ENCODE measurements at places on chromosomes 11 and 22.

DNA sequence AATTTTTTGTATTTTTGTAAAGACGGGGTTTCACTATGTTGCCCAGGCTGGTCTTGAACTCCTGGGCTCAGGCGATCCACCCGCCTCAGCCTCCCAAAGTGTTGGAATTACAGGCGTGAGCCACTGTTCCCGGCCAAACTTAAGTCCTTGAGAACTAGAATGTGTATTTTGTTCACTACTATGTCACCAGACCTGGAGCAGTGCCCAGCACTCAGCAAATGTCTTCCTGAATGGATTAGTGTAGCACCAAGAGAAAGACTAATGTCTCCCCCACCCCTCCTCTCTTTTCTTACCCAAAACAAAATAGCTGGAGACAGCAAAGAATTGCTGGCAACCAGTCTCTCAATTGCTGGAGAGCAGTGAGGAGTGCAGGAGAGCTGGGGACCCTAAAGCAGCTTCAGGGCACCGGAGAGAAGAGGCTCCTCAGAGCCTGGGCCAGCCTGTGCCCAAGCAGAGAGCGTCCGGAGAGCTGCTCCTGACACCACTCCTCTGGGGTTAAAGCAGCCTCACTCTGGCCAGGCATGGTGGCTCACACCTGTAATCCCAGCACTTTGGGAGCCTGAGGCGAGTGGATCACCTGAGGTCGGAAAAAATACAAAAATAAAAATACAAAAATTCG is 14.9 kb downstream of the SLC25A18 start:
- no peak for DNase-seq

DNA sequence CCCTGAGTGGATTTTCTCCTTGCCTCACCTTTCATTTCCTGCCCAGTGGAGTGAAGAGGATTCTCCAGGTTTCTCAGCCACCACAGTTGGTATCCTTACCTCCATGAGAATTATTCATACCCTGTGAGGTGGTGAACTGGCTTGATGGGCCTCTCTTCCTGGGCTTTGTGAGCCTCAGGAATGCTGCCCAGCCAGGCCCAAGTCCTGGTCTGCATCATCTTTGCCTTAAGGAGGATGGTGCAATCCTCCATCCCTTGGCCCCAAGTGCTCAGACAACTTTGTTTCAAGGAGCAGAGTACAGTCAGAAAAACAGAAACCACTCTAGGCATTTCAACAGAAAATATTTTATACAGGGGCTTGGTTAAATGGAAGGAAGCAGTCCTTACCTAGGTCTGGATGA is 114.2 kb upstream of the CADM1 start:
- no peak for DNase-seq

- DNase-seq = no peak
These were observed 27.1 kb upstream of the ACR start for GRCh38 chr22:50710886-50711285.

GRCh38 chr11:74449369-74449931 is 17.9 kb downstream of the KCNE3 start:
- DNase-seq = no peak

DNA sequence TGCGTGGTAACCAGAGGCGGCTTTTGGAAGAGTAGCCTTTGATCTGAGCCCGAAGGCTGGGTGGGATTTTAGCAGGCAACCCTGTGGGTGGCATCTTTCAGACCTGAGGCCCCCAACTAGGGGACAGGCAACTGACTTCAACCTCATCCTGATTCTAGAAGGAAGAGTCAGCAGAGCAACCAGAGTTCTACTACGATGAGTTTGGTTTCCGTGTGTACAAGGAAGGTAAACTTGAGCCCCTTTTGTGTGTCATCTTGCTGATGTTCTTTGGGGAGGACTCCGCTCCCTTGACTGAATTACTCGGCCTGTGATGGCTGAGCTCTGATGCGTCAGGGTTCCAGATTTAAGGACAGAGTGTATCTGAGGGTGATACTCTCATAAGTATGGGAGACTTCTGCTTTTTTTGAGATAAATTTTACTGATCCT is 31.6 kb downstream of the SGSM3 start:
- DNase-seq = no peak

DNA sequence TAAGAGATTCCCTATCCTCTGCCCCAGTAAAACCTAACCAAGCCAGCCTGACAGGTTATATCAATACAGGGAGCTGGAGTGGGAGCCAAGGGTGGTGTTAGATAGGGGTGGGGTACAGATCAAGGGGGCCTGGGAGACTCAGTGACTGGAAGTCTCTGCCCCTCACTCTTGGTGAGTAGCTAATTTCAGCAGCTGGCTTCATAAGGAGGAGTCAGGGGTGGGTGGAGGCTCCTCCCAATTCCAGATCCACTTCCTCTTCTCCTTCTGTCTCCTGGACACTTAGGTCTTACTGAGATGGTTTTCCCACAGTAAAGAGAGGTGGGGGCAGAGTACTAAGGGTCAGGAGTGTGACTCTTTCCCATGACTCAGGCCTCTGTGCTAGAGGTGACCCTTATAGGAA is 1.1 kb upstream of the VSIG2 start:
- no peak for DNase-seq

GRCh38 chr11:14700593-14700992 is 57.0 kb downstream of the PDE3B start:
- DNase-seq = no peak

- DNase-seq = no peak
These were observed 149.8 kb downstream of the MPPED1 start for GRCh38 chr22:43561415-43562178.

- no peak for DNase-seq
These were observed 85.9 kb downstream of the GAB2 start for GRCh38 chr11:78331711-78332110.

- no peak for DNase-seq
These were observed 12.0 kb upstream of the MUC6 start for GRCh38 chr11:1048375-1049070.

GRCh38 chr11:33802194-33802950 is 28.1 kb upstream of the FBXO3 start:
- no peak for DNase-seq

- no peak for DNase-seq
These were observed 18.9 kb upstream of the PISD start for GRCh38 chr22:31680861-31681341.

DNA sequence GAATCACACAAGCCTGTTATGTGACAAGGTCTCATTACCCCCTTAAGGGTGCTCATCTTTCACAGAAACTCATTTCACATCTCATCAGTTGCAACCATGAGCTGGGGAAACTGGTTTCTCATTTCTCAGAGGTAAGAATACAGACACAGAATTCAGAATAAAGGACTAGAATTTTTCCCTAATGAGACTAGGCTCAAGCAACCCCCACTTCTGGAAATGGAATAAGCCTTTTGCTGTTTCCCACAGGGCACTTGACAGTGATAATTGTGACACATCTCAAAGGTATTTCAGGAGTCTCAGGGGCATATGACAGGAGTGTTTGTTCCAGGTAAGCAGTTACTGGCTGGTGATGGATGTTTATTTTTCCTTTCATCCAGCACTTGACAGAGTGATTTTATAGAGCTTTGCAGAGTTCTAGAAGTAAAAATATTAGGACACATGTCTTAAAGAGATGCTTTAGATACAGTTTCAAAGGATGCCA is 112.9 kb upstream of the DDI1 start:
- DNase-seq = no peak

GRCh38 chr11:304915-305843 is 2.4 kb upstream of the IFITM2 start:
- DNase-seq = no peak

DNA sequence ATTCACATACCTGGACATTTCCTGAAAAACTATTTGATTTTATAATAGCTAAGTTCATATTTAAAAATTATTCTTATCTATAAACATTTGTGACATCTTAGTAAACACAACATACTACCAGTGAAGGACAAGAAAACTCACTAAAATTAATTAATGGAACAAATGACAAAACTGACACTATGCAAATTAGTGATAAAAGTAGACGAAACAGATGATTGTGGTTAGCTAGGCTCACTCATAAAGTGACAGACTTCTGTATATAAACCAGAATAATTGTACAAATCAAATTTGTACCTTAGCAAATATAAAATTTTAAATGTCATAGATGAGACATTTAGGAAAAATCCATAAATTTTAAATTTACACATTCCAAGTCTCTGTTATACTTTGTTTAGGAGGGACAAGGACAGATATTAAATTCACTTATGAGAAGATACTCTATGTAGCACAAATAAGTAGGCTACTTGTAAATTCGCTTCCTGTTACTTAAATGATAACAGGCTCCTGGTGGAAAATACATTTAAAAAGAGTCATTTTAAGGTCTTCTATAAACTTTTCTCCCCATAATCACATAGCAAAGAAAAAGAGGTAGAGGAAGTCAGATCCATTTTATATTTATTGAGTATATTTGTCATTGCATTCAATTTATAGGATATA is 81.2 kb downstream of the KIF18A start:
- DNase-seq = no peak

DNA sequence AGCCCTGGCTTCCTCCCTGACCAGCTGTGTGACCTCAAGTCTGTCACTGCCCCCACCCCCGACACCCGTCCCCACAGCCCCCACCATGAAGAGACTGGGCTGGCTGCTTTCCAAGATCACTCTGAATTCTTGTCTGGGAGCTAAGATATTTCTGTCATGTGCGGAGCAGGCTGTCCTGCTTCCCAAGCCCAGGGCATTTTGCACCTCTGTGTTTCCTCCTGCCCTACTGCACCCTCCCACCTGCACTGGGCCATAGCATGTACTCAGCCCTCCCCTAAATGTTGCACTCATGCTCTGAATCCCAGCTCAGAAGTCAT is 30.3 kb upstream of the MYEOV start:
- DNase-seq = no peak

DNA sequence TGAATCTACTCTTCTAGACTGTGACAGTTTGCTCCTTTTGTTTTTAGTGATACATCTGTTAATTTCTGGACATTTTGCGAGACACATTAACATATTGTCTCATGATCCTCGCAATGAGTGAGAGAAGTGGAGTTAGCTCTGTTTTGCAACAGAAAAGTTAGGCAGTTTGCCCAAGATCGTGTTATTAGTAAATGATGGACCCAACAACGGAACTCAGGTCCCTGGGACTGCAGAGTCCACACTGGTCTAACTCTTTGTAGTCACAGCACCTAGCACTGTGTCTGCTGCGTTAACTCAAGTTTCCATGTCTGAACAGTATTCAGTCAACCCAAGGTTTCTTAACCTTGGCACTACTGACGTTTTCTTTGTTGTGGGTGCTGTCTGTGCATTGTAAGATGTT is 3.2 kb downstream of the DEPDC7 start:
- no peak for DNase-seq

DNA sequence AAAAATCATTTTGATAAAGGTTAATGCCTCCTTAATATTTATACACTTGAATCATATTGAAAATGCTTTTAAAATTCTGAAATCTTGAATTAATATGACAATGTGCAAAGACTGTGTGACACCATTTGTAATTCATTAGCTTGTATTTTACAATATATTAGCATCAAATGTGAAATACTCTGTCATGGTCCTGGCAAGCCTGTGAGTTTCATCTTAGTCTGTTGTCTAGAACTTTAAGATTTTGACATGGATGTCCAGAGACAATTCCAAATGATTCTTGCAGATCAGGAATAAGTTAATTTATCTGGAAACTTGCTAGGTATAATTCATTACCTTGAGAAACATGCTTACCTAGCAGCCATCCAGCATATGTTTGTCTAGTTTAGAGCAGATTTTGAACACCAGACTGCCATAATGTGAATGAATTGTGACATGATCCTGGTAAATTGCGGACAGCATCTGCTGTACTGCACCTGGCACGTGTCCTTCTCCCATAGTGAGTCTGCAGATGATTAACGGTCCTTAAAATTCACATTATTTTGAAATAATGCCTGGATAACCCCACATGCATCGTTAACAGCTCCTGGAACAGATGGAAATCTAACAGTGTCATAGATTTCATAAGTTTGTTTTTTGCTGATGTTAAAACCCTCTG is 34.5 kb upstream of the DEUP1 start:
- no peak for DNase-seq

DNA sequence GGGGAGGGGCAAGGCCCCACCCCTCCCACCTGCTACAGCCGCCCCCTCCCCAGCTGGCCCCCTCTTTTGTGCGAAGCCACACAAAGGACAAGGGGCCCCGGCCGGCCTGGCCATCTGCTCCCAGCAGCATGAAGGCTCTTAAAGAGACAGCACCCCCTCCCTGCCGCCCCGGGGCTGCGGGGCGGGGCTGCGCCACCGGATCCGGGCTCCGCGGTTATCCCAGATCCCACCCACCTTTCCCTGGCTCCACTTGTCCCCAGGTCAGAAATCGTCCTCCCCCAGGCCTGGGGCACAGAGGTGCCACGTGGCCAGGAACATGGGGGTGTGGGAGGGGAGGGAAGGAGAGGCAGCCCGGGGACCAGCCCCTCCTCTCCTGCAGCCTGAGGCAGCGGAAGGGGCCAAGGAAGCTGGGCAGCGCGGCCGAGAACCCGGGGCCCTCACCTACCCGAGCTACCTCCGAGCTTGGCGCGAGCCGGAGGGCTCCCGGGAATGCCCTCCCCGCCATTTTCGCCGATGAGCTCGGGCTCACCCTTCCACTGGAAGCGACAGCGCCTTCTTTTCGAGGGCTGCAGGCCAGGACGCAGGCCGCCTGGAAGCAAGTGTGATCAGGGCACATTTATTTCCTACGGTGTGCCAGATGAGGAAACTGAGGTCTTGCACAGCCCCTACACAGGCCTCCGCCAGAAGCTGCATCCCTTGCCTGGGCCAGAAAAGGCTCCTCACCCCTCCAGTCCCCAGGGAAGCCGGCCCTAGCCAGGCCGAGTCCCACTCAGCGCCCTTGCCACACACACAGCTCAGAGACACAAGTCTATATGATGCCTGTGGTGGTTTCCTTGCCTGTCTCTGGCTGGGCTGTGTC is 2.5 kb upstream of the RCOR2 start:
- no peak for DNase-seq

- DNase-seq = no peak
These were observed 2190.5 kb upstream of the RAG2 start for GRCh38 chr11:38788561-38788960.

- no peak for DNase-seq
These were observed 263.2 kb downstream of the BUD13 start for GRCh38 chr11:116509551-116509950.

DNA sequence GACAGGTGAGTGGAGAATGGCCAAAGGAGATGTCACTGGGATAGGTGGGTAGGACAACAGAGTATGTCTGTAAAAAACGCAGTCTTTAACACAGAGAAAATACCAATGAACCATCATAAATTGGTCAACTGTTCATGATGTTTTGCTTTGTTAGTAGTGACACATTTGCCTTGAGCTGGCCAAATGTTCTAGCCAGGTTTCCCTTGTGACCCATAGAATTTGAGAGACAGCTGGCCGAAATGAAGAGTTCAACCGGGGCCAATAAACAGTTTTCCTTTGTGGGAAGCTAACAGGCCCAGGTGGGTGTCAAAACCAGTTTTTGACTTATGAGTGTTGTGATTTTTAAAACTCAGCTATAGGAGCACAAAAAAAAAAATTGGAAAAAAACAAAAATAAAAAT is 116.6 kb upstream of the BID start:
- no peak for DNase-seq

Measured in cortex of kidney (tissue), 1 donor.